GM19239 (cell line): ENCODE measurements at places on chromosomes 6 and 20.

GRCh38 chr20:57560554-57561355 is at the start of gene PCK1:
PCK1 (plus strand) TSS chr20:57561110; CDS start chr20:57561412, 302 bp downstream.
- no peak for DNase-seq

DNA sequence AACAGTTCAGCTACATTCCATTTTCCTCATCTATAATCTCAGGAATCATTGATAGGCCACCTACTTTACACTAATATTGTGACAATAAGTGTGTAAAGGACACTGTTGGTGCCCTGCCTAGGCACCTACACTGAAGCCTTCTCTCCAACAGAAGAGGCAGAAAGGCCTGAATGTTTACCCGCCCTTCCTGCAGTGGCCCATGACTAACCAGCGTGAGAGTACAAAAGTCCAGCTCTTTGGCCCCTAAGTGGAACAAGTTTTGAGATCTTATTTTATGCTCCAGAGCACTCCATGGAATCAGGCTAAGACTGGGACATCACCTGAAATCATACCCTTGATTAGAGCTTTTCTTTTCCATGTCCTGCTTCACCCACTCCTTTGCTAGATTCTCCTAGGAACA is 359.7 kb downstream of the ARHGAP18 start:
- DNase-seq: no peak

- no peak for DNase-seq
Measured at GRCh38 chr6:125170376-125170775, 16.8 kb downstream of the TPD52L1 start.

DNA sequence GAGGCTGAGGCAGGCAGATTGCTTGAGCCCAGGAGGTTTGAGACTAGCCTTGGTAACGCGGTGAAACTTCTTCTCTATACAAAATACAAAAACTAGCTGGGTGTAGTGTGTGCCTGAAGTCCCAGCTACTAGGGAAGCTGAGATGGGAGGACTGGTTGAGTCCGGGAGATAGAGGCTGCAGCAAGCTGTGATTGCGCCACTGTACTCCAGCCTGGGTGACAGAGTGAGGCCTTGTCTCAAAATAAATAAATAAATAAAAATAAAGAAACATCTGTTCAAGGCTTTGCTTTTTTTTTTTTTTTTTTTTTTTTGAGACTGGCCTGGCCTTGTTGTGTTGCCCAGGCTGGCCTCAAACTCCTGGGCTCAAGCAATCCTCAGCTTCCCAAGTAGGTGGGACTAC is 23.7 kb upstream of the SLC23A2 start:
- DNase-seq: no peak

DNA sequence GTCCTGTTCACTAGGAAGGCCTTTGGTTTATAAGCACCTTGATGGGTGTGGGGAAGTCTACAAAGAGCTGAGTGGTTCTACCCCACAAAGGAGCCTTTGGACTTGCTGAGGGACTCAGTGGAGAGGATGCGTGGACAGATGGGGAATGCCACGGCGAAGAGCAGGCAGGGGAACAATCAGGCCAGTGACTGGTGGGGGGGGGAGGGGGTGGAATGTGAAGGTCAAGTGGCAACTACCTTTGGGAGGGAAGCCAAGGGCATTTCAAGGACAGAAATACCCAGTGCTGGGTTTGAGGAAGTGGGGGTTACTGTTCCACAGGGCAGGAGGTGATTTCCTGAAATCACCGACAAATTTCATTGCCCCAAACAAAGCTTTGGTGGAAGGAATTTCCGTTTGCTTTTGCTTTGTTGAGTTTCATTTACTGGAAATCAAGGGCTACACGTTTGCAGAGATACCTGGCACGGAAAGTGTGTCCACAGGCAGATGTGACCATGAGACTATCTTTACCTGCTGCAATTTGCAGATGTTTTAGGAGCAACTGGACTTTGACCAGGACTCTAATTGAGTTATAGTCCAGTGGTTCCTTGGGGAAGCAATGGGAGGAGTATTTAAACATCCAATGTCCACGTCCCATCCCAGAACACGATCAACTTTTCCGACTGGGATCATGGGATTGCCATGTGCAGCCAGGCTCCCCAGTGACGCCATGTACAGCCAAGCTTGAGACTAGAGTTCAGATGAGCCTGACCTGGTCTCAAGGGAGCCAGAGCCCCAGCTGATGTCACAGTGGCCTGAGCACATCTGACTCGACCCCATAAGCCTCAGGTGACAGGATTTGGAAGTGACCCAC is 8.0 kb downstream of the CST3 start:
- no peak for DNase-seq

- DNase-seq: no peak
Measured at GRCh38 chr6:37858363-37858762, 38.8 kb downstream of the ZFAND3 start.

DNA sequence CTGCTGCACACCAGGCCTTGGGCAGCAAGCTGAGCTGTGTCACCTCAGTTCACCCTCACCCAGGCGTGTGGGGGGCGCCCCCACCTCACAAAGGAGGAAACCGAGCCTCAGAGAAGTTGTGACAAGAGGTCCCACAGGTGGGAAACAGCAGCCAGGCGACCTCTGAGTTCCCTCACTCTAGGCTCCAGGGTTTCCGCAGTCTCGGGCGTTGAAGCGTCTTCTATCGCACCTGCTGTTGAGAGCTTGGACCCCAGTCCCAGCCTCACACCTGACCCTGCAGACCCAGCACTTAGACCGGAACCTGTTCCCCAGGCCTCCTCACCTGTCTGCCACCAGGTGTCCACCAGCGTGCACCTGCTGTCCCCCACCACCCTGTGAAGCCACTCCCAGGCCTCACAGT is 22.3 kb upstream of the APMAP start:
- no peak for DNase-seq

DNA sequence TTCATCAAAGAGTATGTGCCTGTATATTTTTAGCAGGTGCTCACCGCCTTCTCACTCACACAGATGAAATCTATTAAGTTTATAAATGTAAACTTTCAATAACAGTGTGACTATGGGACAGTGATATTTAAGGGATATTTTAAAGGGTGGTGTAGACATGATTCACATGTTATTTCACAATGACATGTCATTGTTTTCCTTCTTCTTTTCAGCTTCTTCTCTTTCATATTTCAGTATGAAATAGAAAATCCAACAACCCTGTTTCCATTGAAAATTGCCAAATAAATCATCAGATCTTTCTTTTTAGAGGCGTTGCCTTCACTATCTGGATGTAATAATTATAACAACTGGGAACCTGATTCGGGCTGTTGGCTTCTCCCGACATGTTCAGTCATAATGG is 54.8 kb downstream of the PFDN4 start:
- no peak for DNase-seq

DNA sequence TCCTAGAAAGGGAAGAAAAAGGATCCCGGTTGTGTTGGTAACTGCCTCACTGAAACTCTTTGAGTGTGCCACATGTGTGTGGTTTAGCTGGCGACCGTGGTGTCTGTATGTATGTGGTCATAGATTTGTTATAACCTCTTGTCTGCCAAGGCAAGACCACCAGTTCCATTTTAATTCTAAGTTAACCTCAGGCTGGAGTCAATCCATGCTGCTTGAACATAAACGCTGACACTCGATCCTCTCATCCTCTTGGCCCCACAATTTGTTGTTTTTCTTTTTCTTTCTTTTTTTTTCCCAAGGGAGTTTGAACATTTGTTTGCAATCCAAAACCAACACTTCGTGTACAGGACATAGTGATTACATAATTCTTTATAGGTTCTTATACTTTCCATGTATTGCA is 318.9 kb upstream of the JAG1 start:
- DNase-seq: no peak

- DNase-seq: no peak
Measured at GRCh38 chr6:1315201-1315559, 3.3 kb downstream of the FOXQ1 start.
